ENCODE measurements at places on chromosomes 16 and 17. TPM values are rescaled to one million over a fixed set of nuclear protein-coding genes. Genes with fewer than 3 reads are reported as not detected.

The KRTAP1-5 gene
- total RNA-seq = not detected

The CACNG5 gene
- total RNA-seq = not detected

The GPT2 gene
- total RNA-seq = 10.3 TPM

The CCL5 gene
- total RNA-seq = 1.3 TPM

The HOXB1 gene
- not detected for total RNA-seq

The HAS3 gene
- 45.5 TPM for total RNA-seq

The POLR3E gene
- total RNA-seq = 36.4 TPM

The ZNF597 gene
- total RNA-seq = 1.0 TPM

The GID4 gene
- 11.4 TPM for total RNA-seq

The CCL1 gene
- total RNA-seq = not detected

The TBX2 gene
- total RNA-seq = 6.0 TPM

The KRTAP1-1 gene
- not detected for total RNA-seq

The SLC35G6 gene
- total RNA-seq = not detected

The GPR139 gene
- not detected for total RNA-seq

The CCDC47 gene
- total RNA-seq = 136 TPM

The DLX3 gene
- 0.09 TPM for total RNA-seq

The PLEKHG4 gene
- total RNA-seq = 12.1 TPM

The NOXO1 gene
- 0.08 TPM for total RNA-seq

The ZFP1 gene
- 8.2 TPM for total RNA-seq

The NME3 gene
- total RNA-seq = 62.7 TPM

The TP53TG3F gene
- total RNA-seq = 0.15 TPM

The CTF1 gene
- total RNA-seq = 0.17 TPM

The ALOX15B gene
- 0.60 TPM for total RNA-seq

The NOB1 gene
- total RNA-seq = 108 TPM

The CCL3 gene
- not detected for total RNA-seq

The CCL17 gene
- not detected for total RNA-seq

The KRTAP4-3 gene
- total RNA-seq = not detected

All from A549 treated with AZD2906 at 1 μM for 4 hours (cell line).